ENCODE measurements at places on chromosomes 4 and X.

DNA sequence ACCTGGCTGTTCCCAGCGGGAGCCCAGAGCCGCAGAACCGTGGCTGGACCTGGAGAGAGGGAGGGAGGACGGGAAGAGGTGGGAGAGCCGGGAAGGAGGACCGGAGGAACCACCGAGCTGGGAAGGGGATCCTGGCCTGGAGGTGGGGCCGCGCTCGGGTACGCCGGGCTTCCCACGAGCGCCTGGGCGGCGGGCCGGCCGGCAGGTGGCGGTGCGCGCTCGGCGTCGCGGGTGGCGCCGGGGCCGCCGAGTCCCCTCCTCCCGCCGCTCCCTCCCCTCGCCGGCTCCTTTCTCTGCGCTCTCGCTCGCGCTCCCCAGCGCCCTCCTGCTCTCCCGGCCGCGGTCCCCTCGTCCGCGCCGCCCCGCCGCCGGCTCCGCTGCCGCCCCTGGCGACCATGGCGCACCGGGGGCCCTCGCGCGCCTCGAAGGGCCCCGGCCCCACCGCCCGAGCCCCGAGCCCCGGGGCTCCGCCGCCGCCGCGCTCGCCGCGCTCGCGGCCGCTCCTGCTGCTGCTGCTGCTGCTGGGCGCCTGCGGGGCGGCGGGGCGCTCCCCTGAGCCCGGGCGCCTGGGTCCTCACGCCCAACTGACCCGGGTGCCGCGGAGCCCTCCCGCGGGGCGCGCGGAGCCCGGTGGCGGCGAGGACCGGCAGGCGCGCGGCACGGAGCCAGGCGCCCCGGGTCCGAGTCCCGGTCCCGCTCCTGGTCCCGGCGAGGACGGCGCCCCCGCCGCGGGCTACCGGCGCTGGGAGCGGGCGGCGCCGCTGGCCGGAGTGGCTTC is at the start of gene SORCS2:
Gene SORCS2, plus strand, starts transcription at position 287 of the 778 bp plus-strand sequence.
- DNase-seq, result peak; percentile 11

GRCh38 chr4:185092535-185093197 is 50.4 kb upstream of the SLC25A4 start:
- DNase-seq, result no peak

- DNase-seq, result no peak
Observed at GRCh38 chrX:130523460-130524394, 121.9 kb downstream of the RBMX2 start.

GRCh38 chr4:103719830-103720207 is at the start of gene TACR3:
Gene TACR3, minus strand, starts transcription at chr4:103719985. Its CDS starts 310 bp downstream, at chr4:103719675.
- DNase-seq, result no peak

GRCh38 chrX:57906790-57907189 is 3.5 kb downstream of the ZXDA start:
- DNase-seq, result peak; percentile 49

DNA sequence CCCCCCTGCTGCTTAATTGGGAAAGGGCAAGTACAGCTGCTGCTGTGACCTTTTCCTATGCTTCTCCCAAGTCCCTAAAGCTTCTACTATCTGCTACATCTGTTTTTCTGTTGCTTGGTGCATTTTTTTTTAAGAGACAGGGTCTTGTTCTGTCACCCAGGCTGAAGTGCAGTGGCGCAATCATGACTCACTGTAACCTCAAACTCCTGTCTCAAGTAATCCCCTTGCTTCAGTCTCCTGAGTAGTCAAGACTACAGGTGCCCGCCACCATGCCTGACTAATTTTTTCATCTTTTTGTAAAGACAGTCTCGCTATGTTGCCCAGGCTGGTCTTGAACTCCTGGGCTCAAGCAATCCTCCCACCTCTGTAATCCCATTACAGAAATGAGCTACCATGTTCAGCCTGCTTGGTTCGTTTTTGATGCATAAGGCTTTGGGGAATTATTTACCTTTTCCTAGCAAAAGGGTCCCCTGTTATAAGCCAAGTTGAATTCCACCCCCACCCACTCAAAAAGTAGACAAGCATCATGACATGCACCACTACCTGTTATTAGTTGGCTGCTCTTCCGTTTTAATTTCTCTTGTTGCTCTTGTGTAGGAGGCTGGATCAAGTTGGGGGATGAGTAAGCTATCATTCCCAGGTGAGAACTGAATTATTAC is 39.6 kb downstream of the DGKK start:
- no peak for DNase-seq

DNA sequence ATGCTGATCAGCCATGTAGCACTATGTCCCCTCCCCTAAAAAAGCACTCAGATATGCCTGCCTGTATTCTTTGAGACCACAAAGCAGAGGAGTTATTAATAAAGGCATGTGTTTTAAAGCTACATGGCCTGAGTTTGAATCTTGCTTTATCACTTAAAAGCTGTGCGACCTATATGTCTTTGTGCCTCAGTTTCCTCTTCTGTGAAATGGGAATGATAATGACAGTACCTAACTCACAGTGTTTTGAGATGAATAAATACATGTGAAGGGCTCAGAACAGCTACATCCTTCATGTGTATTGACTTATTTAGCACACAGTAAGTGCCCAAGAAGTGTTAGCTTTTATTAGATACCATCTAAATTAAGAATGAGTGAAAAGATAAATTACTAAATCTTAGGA is 180.0 kb downstream of the WDFY3 start:
- DNase-seq, result no peak

GRCh38 chr4:70991596-70991995 is 1.9 kb upstream of the DCK start:
- DNase-seq, result no peak

DNA sequence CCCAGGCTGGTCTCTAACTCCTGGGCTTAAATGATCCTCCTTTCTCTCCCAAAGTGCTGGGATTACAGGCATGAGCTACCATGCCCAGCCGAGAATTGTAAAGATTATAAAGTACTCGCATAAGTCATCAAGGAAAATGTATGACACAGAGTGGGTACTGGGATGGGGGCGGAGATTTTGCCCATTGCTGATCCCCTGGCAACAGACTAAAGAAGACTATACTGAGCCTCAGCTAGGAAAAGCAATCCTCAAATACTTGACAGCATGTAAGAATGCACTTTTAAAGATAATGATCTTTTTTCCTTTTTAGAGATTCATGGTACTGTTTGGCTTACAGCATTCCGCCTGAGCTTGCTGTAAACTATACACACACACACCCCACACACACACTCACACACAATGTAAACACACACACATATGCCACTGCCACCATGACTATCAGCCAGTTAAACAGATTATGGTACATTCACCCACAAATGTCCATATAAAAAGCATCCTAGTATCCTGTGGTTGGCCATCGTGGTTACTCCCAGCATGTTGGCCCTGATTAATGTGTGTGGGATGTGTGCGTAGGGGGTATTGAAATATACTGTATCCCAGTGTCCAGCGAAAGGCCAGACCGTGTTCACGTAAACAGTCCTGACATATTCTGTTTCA is 113.0 kb downstream of the AMELX start:
- DNase-seq, result peak; percentile 14

DNA sequence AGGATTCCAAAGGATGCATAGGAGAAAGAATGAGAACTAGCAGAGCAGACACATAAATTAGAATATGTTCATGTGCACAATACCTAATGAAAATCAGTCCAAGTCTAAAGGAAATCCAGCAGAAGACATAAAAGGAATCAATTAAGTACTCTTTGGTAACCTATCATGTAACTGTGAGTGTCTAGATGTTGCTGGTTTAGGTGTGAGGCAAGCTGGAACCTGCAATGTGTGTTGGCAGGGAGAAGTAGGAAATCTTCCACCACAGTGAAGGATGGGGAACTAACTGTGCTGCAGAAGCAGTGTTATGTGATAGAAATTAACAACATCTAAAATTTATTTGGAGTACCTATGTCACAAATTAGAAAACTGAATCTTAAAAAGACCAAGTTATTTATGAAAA is 330.8 kb upstream of the DKK2 start:
- DNase-seq, result no peak

GRCh38 chrX:12843668-12844279 is 23.1 kb upstream of the TLR7 start:
- DNase-seq, result no peak

- DNase-seq, result no peak
Observed at GRCh38 chr4:105933083-105933482, 37.8 kb downstream of the NPNT start.

GRCh38 chr4:77204621-77205020 is 47.6 kb downstream of the CCNG2 start:
- DNase-seq, result no peak

DNA sequence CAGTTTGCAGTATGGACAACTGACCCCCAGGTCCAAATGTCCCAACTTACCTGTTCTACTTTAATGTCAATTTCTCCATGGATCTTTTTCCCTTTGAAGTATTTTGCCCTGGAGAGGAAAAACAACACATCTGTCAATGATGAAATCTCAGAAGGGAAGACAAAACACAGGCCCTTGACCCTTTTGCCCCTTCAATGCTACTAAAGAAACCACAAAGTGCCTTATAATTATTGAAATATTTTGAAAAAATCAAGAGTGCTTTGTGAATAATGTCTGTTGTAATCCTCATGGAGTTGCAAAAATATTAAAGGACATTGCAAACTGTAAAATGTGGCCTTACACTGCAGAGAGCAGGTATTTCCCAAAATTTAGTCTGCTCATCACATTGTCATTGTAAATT is 12.6 kb downstream of the SYN1 start:
- DNase-seq, result peak; percentile 61

GRCh38 chr4:18445110-18445509 is 423.6 kb upstream of the LCORL start:
- no peak for DNase-seq

GRCh38 chr4:84792366-84793301 is 173.9 kb downstream of the WDFY3 start:
- no peak for DNase-seq

DNA sequence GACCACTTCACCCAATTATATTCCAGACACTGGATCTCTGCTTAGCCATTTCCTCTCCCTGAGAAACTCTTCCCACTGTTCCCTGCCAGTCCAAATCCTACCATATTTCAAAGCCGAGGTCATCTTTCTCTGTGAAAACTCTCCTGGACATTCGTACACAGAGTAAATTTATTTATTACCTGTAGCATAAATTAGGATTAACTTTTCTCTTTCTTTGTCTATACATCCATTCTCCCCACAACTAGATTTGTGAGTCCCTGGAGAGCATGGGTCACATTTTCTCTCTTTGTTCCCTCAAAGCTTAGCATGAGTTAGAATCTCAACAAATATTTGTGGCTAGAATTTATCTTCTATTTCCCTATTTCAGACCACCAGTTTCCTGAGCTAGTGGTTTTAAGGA is 27.8 kb upstream of the SMIM10 start:
- no peak for DNase-seq

GRCh38 chr4:165879641-165880040 is 6.6 kb downstream of the TLL1 start:
- no peak for DNase-seq

GRCh38 chrX:50093625-50094024 is 107.2 kb downstream of the AKAP4 start:
- DNase-seq, result no peak

- no peak for DNase-seq
Observed at GRCh38 chrX:121195719-121196118, 148.3 kb downstream of the GLUD2 start.

DNA sequence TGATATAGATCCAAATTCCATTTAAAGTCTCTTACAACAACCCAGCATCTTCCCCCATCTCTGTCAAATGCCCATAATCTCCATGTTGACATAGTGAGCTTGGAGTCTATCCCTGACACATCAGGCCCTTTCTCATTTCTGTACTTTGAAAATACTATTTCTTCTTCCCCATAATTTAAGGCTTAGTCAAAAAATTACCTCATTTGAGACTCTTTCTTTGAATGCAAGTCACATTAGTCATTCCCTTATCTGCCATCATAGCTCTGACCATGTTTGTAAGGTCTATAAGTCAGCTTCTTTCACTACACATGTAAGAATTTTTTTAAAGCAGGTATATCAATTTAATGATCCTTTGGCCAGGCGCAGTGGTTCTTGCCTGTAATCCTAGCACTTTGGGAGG is 99.9 kb downstream of the DDX60 start:
- DNase-seq, result peak; percentile 58

DNA sequence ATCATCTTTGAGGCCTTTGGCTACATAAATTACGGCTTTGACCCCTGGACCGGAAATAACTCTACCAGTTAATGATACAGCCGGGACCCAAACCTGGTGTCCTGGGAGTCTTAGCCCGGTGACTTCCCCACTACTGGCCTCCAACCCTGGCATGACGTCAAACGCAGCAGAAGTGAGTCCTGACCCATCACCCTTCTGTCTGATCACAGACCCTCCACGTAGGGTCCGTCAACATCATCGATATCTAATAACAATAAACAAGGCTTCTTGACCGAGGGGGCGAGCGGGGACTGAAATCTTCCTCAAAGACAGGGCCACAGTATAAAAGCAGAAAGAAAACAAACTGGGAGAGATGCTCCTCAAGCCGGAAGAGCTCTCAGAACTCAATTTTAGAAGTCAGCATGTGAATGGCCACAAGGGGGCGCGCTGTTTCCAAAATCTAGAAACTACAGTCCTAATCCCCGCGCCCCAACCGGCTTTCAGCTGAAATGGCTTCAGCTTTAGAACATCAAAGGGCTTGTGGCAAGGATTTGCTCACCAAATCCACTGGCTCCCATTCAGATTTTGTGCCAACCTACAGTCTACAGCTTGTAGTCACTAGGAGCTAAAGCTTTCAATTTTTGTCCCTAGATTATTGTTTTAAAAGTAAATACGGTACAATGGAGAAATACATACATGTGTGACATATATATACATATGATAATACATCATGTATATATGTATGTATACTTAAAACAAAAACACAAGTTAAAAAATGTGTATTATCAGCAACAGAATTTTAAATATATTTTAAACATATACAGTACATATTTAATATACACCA is 46.4 kb upstream of the ENPP6 start:
- peak; percentile 77 for DNase-seq

DNA sequence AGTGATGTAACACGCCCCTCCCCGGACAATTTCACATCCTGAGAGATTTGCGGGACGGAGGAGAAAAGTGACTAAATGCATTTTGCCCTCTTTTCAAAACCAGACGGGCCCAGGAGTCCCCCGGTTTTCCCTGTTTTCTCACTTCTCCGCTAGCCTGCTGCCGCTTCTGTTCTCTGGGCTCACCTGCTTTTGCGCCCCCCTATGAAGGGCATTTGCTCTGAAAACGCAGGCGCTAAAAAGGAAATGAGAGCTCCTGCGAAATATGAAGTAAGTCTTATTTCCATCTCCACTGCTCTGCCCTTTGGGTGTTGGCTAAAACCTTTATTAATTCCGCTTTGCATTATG is 613 bp upstream of the TMEM47 start:
- no peak for DNase-seq
